ENCODE measurements at places on chromosomes 4 and X.

DNA sequence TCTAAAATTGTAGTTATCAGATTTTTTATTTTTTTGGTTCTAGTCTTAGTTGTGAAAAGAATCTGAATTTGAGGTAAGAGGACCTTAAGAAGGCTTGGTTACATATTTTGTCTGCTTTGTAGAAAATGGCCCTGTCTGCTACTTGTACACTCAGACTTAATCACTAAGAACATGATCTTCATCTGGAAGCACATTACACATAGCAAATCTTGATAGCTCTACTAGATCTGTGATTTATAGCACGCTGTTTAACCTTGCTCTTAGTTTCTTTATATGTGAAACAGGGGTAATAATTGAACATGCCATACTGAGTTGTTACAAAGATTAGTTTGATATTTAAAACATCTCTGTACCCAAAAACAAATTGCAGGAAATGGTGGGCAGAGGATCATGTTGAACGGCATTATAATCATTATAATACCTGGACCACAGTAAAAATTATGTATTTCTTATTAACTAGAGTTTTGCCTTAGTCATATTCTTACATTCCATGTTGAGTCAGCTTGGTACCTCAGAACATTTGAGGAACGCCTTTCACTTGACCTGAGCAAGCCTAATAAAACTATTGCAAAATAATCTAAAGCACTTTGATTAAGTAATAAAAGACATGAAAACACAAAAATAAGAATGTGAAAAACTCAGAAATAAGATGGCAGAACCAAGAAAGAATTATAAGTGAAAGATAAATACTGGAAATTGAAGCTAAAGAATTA lies 738.0 kb upstream of the AADAT start:
- DNase-seq: no peak

DNA sequence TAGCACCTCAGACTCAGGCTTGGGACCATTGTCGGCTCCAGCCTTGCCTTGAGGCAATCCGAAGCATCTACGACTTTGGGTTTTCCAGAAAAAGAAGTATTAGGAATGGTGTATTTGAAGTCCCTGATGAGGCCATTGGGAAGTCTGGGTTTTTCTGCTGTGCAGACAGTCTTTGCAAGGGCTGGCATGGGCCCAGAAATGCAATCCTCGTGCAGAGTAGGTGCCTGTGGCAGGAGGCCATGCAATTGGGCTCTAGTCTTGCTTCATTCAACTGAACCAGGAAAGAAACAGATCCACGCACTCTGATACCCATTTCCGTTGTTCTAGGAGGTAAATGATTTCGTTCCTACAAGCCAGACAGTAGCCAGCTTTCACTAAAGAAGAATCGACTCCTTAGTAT lies 12.4 kb downstream of the ZFP92 start:
- no peak for DNase-seq

DNA sequence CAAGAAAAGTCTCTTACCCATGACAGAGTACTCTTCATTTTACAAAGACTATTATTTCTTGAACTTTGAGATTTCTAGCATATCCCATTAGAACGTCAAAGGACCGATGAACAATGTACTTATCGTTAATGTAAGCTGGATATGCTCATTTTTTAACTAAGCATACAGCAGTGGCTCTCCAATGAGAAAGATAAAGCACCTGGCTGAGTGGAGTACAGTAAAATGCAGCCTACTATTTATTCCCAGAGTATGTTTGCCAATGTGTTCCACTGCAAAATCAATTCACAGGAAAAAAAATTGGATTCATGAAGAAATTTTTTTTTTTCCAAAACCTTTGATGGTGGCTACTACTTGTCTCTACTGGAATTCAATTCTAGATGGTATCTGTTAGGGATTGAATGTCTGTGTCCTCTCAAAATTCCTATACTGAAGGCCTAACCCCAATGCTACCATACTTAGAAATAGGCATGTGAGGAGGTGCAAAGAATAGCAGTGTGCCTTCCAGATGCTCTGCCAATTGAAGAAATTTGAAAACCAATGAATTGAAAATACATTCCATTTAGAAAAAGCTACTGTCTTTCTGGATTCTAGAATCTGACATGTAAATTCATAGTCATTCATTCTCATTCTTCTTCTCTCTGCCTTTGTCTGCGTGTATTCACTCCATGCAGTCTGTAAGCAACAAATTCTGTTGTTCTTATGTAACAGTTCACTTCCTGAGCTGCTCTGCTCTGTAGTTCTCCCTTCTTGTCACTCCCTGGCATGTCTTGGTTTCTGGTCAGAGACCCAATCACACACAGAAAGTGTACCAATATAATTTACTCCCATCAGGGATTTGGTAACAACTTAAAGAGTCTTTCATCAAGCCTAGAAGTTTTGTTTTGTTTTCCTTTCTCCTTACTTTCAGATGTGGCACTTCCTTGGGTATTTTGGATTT lies 61.4 kb downstream of the PAPSS1 start:
- no peak for DNase-seq

- DNase-seq: no peak
Observed at GRCh38 chrX:107834275-107835201, 8.9 kb downstream of the MID2 start.

- DNase-seq: no peak
Observed at GRCh38 chrX:126064901-126065541, 101.1 kb downstream of the DCAF12L2 start.

DNA sequence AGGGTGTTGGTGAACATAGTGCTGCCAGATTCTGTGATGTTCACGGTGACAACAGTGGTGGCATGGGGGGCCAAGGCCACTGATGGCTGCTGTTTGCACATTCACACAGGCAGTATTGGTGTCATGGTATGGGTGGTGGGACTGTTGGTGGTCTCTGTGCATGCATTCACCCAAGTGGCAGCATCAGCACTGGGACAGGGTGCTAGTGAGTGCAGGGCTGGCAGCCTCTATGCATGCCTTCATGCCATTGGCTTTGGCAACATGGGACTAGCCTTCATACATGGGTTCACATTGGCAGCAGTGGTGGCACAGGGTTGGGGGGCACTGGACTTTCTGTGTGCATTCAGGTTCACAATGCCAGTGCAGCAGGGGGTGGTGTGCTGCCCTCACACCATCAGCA lies 489.7 kb upstream of the FGF16 start:
- no peak for DNase-seq

- no peak for DNase-seq
Observed at GRCh38 chr4:93855926-93856325, 27.4 kb downstream of the ATOH1 start.

GRCh38 chrX:13090339-13091110 lies 46.1 kb upstream of the FAM9C start:
- DNase-seq: no peak

- no peak for DNase-seq
Observed at GRCh38 chrX:132559101-132559500, 70.3 kb upstream of the MBNL3 start.

- DNase-seq: no peak
Observed at GRCh38 chr4:8112036-8112576, 46.5 kb downstream of the ABLIM2 start.

DNA sequence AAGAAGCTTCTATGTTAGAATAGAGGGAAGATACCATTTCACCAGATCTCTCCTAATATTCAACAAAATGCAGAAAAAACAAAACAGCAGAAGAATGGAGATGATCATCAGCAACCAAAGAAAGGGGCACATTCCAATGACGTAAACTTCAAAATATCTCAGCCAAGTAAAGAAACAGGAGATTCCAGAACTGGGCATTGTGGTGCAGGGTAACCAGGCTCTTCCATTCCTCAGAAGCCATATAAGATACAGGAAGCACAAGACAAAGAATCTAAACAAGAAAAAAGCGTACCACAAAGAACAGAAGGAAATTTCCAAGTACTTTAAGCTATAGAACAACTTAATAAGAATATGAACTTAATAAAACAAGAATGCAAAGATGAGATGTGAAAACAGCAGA lies 6.9 kb upstream of the ARMCX4 start:
- no peak for DNase-seq

DNA sequence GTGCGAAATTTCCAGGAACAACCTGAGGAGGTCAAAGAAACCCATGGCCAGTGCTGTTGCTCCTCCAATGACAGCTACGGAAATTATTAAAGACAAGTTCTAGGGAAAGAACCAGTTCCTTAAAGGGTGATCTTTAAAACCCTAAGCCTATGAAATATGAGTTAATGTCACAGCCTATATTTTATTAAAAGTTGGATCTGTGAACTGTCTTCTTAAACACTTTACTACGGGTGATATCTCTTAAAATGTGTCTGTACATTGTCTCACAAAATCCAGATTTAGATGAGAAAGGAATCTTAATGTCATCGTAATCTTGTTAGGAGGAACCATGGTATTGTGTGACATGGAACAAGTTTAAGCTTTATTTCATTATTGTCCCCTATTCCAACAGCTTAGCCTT lies 46.3 kb upstream of the VCX3B start:
- DNase-seq: no peak

DNA sequence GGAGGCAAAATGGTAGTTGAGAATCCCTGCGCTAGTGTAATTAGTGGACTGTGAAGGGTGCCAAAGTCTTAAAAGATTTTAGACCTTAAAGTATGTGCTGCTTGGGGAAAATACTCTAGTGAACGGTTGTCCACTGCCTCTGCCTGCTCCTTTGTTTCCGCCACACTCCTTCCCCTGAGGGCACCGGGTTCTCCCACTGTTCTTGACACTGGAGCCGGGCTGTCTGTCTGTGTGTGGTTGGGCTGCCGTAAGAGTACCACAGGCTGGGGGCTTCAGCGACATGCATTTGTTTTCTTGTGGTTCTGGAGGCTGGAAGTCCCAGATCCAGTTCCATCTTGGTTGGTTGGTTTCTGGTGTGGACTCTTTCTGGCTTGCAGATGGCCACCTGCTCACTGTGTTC lies 76.2 kb downstream of the CLDN34 start:
- no peak for DNase-seq

DNA sequence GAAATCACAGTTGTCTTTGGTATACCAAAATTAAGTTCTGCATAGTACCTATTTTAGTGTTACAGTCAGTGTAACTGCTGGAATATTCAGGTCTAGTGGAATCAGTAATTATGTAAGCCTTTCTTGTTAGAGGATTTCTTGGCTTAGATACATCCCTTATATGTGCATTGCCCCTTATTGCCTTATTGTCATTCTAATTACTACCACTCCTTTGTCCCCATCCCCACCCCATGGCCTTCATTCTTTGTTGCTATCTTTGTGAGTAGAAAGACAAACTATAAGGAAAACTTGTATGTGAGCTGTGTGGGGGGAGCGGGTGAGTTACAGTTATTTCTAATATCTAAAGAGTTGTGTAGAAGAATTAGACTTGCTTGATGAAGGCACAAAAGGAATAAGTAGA lies 36.9 kb upstream of the RPA4 start:
- DNase-seq: no peak

- DNase-seq: no peak
Observed at GRCh38 chr4:726235-726787, 20.7 kb downstream of the PCGF3 start.

GRCh38 chr4:121428721-121429120 lies 47.9 kb upstream of the QRFPR start:
- DNase-seq: no peak

DNA sequence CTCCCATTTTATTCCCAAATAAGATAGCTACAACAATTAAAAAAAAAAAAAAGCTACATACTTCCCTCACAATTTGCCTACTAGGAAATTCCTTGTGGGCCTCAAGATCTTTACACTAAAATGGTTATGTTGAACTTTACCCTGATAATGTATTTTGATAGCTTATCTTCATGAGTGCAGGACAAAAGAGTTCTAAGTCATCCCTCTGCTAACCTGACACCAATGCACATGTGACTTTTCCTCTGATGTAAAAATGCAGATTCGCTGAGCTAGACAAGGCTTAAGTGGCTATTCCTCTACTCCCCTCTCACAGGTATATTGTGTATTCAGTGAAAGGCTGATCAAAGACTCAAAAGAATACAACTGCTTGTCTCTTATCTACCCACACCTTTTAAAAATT lies 22.5 kb downstream of the ELF2 start:
- DNase-seq: no peak

DNA sequence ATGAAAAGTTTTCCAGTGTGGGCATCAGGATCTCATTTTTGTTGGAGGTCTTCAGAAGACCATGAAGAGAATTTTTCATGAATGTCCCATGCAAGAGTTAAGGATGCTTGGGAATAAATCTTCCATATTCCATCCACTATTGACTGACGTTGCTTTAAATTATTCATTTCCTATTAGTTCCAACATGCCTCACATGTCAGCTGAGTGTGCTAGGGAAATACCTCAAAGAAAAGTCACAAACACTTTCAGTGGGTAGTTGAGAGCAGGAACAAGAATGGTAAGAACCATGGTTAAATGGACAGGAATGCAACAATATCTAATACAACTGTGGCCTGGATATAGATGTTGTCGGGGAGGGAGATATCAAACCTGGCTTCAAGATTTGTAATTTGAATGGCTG lies 610.1 kb downstream of the TECRL start:
- DNase-seq: no peak

DNA sequence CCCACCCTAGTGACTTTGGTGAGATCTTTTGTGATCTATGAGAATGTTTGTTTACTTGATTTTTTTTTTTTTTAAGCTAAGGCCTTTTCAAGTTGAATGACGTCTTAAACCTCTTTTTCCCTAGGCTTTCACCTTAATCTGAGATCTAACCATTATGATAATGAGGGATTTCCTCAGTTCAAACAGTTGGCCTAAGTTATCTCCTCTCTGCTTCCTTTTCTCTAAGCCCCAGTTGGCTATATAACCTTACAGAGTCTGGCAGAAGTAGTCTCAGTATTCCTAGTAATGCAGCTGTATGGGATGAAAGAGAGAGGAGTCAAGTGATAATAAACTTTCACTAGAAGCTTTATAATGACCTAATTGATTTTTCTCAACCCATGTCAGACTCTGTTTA lies 99.0 kb downstream of the STIM2 start:
- DNase-seq: no peak

- no peak for DNase-seq
Observed at GRCh38 chr4:112735474-112735951, 98.6 kb downstream of the LARP7 start.

DNA sequence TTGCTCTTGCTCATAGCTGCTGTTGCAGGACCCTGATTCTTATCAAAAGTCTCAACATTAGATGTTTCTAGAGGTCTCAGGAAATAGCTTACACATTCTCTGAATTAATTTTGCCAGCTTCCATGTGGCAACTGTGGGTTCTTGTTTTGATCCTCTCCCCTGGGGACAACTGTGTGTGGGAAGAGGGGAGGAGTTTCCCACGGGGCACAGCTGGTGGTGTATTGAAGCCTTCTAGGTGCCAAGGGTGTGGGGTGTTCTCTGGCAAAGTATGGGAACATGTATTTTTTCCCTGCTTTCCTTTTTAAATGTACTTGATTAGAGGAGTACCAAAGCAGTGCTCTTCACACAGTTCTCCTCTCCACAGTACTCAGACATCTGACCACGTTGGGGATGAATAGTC lies 212.7 kb downstream of the RPA4 start:
- DNase-seq: no peak

- DNase-seq: peak; percentile 19
Observed at GRCh38 chr4:185210102-185210981, 944 bp downstream of the SNX25 start.
